ENCODE measurements at places on chromosomes 1 and 21.

DNA sequence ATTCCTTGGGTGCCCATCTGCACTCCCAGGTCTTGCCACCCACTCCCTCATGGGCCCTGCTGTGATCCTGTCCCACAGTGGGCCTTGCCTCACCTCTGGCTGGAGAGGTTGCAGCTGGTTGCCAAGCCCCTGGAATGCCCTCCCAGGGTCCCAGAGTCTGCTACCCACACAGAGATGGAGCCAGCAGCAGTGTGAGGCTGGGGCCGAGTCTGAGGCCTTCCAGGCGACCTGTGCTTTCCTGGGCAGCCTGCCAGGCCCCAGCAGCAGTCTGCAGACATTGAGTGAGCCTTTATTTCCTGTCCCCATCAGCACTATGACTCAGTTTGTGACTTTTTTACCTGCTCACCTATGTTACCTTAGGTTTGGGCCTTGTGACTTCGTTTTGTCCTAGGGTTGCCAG lies 25.0 kb upstream of the TSPAN2 start:
- DNase-seq, result no peak

DNA sequence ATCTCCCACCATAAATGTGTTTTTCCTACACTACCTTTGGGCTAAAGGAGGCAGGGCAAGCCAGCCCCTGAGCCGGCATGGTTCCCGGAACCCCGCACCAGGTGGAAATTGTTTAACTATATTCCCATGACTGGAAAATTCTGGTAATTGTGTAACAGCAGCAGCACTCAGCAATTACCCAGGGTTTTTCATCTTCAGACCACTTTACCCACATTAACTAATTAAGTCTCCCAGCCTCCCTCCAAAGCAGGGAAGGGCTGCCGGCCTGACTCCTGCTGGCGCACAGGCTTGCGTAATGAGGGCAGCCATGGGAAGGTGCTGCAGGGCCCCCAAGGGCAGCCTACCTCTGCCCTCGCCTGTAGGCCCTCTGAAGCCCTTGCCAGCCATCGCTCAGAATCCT lies 140.7 kb upstream of the VAMP3 start:
- DNase-seq, result no peak

DNA sequence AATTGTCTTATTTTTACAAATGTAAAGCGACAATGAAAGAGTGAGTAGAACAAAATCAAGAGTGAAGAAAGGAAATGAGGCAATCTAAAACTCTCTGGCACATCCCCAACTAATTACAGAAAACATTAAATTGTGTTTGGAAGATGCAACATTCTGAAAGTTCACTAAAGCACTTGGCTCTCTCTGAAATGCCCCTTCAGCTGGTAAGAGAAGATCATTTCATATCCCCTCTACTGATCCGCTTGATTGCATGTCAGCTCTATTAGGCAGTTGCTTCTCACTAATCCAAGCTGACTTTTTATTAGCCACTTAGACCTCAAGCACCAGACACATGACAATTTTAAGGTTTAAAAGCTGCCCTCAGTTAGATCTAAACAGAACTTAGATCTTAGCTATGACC lies 262.8 kb upstream of the PRMT6 start:
- DNase-seq, result no peak

GRCh38 chr1:37484325-37485051 lies 10.1 kb downstream of the ZC3H12A start:
- no peak for DNase-seq

DNA sequence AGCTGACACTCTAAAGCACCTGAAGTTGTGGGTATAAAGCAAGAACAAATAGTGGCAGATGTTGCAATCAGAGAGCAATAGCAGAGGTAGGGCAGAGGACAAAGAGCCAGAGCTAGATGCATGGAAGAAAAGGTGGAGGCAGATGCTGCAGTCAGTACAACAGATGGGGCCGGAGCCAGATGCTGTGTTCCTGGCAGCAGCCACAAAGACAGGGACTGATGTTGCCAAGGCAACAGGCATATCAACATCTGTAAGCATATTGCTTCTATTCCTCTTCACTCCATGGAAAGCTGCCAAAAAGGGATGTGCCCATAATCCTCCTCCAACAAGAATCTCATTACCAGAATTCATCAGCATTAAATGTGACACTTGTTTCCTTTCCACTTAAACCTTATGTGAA lies 108.0 kb downstream of the TNNI3K start:
- no peak for DNase-seq

DNA sequence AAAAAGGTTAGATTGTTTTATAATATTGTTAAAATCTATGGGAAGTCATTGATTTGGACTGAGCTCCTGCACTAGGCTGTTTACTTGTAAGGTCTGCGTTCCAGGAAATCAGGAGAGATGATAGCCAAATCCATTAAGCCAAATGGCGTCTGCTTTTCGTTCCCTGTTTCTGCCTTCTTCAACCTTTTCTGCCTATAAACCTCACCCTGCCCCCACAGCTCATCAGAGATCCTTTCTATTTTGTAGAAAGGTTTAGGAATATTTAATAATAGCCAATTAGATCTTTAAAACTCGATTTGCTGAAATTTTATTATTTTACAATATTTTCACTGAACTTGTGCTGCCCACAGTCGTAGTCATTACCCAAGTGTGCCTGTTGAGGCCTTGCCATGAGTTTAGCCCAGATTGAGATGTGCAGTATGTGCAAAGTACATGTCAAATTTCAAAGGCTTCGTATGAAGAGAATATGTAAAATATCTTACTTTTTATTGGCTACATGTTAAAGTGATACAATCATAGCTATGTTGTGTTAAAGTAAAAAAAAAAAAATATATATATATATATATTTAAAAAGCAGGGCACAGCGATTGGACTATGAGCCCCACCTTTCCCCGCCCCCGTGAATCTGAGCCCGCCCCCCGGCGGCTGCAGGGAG lies 444 bp upstream of the IARS2 start:
- DNase-seq, result no peak

- no peak for DNase-seq
Observed at GRCh38 chr1:40635763-40636500, 29.6 kb downstream of the RIMS3 start.

- DNase-seq, result no peak
Observed at GRCh38 chr1:225977937-225978748, 21.0 kb downstream of the SDE2 start.

DNA sequence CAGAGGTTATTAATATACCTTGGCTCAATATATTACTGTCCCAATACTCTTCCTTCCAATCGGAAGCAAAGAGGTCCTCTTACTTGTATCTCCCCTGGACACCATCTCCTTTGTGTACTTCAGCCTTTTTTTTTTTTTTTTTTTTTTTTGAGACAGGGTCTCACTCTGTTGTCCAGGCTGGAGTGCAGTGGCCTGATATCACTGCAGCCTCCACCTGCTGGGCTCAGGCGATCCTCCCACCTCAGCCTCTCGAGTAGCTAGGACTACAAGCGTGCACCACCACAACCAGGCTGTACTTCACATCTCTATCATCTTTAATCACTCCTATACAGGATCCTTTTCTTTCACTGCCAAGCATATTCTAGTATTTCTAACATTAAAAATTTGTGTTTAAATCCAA lies 2.8 kb upstream of the DARS2 start:
- no peak for DNase-seq

DNA sequence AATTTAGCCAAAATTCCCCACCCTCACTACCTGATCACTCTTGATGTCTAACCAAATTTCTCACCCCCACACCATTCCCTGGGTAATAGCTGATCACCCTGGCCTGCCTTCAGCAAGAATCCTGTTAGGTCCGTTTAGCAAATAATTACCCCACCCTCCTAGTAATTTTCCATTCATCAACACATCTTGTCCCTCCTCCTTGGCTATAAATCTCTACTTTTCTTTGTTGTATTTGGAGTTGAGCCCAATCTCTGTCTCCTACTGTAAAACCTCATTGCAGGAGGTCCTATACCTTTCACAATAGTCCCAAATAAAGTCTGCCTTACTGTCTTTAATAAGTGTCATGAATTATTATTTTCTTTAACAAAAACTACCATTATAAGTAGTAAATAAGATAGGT lies 6.9 kb upstream of the PRKAA2 start:
- no peak for DNase-seq

DNA sequence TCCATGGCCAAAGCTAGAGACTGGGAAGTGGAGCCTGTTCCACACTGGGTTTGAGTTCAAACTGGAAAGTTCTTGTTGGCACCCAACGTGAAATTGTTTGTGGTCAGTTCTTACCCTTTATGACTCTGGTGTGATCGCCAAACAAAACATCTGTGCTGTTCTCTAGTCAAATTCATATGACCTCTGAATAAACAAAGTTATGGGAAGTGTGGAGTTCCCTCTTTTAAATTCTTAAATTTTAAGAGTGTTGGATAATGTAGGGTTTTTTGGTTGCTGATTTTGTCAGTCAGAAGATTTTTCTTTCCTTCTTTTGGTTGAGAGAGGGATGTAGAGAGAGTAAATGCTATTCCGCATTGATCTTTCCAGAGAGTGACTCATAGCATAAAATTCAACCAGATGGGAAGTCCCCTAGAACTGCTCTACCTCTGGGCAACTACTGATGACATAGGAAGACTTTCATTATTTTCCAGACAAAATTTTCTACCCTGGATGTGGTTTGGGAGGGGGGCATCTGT lies 36.4 kb downstream of the CHML start:
- DNase-seq, result no peak

GRCh38 chr1:31701091-31701736 lies 2.6 kb downstream of the COL16A1 start:
- peak; percentile 72 for DNase-seq

- DNase-seq, result no peak
Observed at GRCh38 chr1:168551688-168552087, 7.9 kb upstream of the XCL2 start.

GRCh38 chr1:47627471-47628370 lies 189.9 kb downstream of the FOXD2 start:
- no peak for DNase-seq

GRCh38 chr1:13587256-13588030 lies 3.8 kb downstream of the PDPN start:
- DNase-seq, result no peak

DNA sequence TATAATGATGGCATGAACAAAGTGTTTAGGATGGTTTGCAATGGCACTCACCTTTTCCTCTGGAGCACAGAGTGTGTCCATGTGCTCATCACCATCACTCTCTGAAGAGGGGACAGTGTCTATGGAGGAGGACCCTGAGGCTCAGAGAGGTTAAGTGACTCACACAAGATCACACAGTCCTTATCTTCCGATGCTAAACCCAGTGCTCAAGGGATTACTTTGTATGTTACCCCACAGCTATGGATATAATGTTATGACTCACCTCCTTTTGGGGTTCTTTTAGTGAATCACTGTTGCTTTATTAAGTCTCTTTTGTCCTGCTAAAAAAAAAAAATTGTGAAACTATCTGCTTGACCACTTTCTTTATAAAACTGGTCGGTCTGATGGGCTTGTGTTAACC lies 67.6 kb downstream of the TENT5C start:
- DNase-seq, result no peak

GRCh38 chr1:55827350-55827749 lies 612.2 kb upstream of the USP24 start:
- DNase-seq, result no peak

GRCh38 chr1:213414346-213414745 lies 363.3 kb downstream of the RPS6KC1 start:
- no peak for DNase-seq

DNA sequence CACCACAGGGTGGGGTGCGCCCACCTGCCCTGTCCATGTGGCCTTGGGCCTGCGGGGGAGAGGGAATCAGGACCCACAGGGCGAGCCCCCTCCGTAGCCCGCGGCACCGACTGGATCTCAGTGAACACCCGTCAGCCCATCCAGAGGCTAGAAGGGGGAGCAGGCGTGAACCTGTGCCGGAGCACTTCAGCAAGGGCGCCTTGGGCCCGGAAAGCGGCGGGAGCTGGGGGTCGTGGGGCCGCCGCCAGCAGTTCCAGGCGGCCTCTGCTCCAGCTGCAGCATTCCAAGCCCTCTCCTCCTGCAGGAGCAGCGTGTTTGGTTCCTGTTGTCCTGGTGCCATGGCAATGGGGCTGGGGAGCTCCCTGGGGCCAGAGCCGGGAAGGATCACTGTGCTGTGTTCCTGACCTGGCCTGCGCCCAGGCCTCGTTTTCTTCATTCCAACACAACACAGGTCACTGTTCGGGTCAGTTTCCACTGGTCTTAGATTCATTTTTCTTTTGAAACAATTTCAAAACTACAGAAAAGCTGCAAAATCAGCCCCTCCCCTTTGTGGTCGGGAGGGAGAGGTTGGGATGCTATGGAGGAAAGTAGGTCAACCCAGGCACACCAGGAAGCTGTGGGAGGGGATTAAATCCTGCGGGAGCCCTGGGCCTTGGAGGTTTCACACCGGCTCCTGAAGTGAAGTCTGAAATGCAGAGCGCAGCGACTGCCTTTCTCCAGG lies 18.8 kb downstream of the SLX9 start:
- no peak for DNase-seq

DNA sequence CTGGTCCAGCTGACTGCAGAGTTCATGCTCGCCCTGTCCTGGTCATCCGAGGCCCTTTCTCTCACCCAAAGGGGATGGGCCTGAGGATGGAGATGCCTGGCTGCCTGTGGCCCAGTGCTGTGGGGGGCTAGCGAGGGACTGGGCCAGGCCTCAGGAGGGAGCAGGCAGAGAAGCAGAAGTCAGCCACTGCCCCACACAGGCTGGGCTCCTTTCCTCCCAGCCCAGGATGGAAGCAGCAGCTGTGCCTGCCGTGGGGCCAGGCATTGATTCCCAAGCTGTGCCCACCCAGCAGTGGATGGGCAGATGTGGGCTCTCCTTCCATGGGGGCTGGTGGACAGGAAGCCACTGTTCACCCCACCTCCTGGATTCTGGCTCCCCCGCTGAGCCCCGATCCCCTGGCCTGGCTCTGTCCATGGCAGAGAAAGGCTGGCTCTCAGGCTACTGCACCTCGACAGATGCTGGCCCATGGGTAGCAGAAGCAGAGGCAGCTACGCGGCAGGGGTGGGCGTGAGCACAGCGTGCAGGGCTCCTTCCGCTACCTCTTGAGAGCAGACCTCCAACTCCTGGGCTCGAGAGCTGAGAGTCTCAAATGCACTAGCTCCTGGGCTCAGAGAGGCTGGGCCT lies 24.6 kb downstream of the RUNX3 start:
- no peak for DNase-seq

- no peak for DNase-seq
Observed at GRCh38 chr1:218592688-218593087, 247.6 kb downstream of the TGFB2 start.

GRCh38 chr1:22290611-22291010 lies 147.7 kb upstream of the WNT4 start:
- no peak for DNase-seq

- no peak for DNase-seq
Observed at GRCh38 chr1:77533660-77534305, 148.7 kb downstream of the ZZZ3 start.

- DNase-seq, result no peak
Observed at GRCh38 chr1:201054091-201054543, 30.6 kb upstream of the KIF21B start.

DNA sequence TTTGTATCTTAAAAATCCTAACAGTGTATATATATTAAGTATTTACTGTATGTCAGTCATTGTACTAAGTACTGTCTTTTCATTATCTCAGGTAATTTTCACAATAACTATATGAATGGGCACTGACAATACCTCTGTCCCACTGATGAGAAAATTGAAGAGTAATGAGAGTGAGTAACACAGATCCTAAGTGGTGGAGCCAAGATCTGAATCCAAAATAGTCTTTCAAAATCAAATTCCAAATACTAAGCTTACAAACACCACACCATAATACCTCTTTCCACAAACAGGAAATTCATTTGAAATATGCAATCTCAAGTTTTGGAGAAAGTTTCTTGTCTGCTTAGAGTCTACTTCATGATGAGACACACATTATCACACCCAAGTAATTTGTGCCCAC lies 105.9 kb upstream of the EDEM3 start:
- no peak for DNase-seq

GRCh38 chr1:188350104-188350503 lies 1521.4 kb downstream of the PLA2G4A start:
- no peak for DNase-seq
